ENCODE measurements at places on chromosomes 3 and 15.

DNA sequence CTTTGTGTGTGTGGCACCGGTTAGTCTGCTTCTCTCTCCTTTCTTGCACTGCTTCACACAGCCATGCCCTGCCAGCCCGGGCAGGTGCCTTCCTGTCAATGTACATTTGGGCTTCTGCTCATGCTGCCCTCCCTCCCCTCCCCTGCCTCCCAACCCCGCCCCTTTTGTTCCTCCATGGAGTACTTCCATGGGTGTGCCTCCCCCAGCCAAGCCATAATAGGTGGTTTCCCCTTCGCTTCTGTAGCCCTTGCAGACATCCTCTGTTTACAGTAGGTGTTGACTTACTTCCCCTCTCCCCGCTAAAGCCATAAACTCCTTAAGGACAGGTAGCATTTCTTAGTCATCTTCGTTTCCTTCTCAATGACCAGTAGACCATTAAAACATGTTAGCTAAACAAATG is 31.8 kb upstream of the CRTC3 start:
- DNase-seq: no peak

GRCh38 chr3:196711838-196712513 is at the start of the genes CEP19 and PIGX:
Gene CEP19 (minus strand): TSS chr3:196712250. CDS start chr3:196708657, 3,593 bp downstream.
Gene PIGX (plus strand): TSS chr3:196712377.
- DNase-seq: peak; percentile 53

- no peak for DNase-seq
These were observed 14.0 kb downstream of the ABHD6 start for GRCh38 chr3:58251631-58252035.

DNA sequence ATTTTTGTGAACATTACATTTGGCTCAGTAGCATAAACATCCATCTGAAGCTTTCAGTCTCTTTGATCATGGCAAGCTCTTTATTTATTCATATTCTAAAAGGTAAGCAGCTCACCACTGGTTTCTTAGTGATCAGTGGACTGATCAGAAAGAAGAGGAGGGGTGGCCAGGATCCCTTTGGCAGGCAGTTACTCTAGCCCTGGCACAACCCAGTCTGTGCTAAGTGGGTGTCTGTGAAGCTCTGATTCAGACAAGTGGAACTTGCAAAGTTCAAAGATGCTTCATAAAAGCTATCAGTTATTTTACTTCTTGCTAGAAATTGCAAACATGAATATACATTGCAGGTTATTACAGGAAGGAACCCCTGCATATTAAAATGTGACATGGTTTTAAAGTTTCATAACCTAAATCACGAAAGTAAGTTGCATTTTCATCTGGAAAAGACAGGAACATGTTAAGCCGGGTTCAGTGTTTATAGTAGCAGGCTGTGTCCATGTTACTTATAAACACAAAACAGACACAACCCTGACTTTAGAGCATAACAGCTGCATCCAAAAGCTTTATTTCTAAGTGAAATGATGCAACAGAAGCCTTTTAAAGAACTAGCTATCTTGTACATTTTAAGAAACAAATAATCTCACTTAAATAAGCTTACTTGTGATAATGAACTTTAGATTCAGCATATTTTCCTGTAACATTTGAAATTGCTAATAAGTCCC is 785.3 kb downstream of the MCTP2 start:
- DNase-seq: no peak

DNA sequence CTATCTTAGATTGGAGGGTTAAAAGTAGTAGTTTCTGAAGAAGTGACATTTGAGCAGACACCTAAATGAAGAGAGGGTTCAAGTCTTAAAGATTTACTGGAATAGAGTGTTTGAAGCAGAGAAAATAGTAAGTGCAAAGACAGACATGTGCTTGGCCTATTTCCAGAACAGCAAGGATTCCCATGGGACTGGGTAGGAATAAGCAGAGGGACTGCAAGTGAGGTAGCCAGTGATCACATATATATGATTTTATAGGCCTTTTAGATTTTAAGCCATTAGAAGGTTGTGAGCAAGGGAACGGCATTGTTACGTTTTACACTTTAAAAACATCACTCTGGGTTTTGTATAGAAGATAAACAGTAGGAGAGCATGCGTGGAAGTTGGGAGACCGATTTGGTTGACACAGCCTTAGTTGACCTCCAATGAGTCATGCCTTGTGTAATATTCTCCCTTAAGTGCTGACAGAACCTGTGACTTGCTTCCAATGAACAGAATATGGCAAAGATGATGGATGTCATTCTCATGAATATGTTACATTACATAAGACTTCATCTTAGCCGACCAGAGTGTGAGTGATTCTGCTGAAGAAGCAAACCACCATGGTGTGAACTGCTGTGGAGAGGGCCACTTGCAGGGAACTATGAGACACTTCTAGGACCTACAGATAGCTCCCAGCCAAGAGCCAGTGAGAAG is 37.1 kb upstream of the SLC4A7 start:
- peak; percentile 71 for DNase-seq

DNA sequence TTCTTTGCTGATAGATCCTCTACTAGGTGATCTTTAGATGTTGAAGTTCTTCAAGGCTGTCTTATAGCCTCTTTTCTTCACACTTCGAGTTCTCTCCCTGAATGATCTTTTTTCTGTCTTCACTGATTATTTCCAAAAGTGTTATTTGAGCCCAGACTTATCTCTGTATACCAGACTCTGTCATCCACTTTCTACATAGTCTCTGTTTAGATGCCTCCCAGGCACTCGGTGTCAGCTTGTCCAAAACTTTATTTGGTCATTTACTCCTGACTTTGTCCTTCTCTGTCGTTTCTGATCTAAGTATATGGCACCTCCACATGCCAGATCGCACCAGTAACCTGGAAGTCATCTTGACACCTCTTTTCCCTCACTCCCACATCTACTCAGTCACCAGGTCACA is 27.6 kb downstream of the KLHL18 start:
- DNase-seq: no peak

GRCh38 chr15:95850837-95851236 is 479.7 kb upstream of the NR2F2 start:
- DNase-seq: no peak

DNA sequence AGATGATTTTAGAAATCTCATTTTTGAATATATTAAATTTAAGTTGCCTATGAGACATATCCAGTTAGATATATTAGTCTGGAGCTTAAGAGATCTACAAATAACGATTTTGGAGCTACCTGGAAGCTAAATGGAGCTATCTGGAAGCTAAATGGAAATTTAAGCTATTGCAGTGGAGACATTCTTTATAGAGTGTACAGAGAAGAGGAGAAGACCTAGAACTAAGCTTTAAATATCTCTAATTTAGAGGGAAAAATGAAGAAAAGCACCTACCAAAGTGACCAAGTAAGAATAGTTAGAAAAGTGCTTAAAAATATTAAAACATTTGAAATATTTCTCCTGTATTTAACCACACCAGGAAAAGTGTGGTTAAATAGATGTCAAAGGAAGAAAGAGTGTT is 28.3 kb downstream of the SPESP1 start:
- no peak for DNase-seq

- DNase-seq: no peak
These were observed 7.0 kb downstream of the CLDN11 start for GRCh38 chr3:170425491-170426239.

DNA sequence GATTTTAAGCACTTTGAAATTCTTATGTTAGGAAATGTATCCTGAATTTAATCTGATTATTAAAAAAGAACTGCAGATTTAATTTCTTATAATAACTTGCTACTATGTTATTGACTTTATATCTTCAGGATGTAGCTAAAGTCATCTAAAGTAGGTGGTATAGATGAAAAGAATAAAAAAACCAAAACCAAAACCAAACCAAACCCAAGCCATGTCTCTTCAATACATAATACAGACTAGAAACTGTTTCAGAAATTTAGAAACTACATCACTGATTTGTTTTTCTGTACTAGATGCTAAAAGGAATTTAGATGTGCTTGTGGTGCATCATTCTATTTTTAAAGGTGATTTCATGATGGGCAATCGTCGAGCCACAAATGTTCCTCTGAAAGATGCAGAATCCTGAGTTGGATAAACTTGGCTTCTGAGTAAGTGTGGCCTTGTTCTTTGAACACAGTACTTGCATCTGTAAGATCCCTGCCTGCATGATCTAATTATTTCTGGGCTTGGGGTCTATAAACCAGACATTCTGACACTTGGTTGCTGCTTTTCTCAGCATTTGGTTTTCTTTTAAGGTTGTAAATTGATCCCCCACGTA is 287.1 kb upstream of the SUCLG2 start:
- no peak for DNase-seq

DNA sequence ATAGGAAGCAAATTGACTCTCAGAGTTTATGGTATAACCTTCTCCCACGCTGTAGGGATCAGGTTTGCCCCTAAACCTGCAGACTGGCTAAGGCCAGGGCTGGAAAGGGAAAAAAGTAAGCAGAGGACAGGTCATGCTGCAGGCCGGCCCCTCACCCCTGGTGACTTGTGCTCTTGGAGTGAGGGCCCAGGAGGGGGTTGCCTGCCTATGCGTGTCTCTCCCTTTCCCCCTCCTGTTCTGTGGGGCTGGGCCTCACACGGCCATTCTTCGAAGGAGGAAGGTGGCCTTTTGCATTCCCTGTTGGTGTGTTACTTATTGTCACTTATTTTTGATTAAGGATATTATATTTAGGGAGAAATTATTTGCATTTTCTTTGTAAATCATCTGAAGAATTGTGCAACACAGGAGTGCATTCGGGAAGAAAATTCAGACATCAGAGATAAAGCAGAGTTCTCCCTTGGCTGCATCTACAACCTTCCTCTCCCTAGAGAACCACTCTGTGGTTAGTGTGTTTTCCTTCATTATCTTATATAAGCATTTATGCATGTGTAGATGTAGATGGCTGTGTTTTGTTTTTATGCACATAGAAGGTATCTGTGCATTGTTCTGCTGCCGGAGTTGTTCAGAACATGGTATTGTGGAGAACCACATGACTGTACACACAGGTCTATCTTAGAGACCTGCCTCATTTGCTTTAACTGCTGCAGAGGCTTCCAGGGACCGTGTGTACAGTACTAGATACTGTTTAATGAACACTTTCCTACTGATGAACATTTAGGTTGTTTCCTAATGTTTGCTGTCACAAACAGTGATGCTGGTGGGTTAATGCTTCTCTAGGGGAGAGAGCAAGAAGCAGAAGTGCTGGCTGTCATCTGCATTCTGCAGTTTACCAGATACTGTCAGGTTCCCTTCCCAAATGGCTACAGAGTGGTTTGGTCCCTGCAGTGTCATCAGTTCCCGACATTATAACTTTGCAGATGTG is 133.5 kb downstream of the APBA2 start:
- no peak for DNase-seq

DNA sequence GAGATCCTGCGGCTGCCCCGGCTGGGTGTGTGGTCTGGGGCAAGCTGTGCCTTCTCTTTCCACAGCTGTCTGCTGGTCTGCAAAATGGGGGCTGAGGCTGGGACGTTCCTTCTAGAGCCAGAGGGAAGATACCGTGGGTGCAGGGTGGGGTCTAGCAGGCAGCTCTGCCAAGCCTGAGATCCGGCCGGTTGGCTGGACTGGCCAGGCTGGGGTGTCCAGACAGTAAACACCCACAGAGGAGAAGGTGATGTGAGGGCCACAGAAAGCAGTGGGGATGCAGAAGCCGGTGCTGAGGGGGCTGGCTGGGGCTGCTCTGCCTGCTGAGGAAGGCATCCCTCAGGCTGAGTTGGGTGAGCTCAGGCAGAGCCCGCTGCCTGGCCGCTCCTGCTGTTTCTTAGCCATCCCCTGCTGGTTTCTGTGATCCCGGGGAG is 46.1 kb downstream of the FBLN2 start:
- no peak for DNase-seq
